ENCODE measurements at places on chromosomes 3 and 15.

DNA sequence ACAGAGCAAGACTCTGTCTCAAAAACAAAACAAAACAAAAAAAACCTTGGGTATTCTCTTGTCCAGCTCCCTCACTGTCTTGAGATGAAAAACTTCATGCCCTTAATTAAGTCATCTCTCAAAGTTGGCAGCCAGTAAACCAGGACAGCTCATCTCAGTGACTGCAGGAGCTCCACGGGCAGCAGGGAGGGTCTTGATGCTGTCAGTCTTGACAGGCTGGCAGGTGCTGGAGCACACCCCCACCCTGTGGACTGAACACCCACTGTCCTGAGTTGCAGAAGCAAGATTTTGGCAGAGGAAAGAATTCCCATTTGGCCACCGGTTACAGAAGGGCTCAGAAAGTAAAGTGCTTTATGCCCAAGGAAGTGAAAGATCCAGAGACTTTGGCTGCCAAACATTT, 8.0 kb downstream of the DNAJA4 start:
- no peak for DNase-seq

DNA sequence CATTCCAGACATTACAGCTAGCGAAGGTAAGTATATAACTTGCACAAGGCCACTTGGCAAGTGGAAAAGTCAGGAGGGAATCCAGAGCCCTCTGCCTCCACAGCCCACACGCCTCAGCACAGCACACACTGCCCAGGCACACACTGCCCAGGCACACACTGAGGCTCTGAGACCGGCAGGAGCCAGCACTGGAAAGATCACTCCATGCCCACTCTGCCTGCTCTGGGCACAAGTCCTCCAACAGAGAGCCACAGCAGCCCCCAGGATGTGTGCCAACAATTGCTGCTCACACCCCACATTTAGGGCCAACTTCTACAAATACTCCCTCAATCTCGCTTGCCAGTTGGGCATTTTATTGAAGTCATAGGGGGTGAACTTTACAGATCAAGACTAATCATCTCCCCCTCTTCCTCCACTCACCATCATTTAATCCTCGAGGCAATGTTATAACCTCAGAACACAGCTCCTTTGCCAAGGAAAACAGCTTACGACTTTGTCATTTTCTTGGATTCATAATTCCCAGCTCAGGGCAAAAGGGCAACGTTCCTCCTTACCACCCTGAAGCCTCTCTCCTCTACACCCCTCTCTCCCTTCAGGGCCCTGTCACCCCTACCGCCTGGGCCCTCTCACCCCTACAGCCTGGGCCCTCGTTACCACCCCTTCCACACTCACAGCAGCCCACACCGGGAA, 53.0 kb upstream of the TPM1 start:
- DNase-seq = no peak

DNA sequence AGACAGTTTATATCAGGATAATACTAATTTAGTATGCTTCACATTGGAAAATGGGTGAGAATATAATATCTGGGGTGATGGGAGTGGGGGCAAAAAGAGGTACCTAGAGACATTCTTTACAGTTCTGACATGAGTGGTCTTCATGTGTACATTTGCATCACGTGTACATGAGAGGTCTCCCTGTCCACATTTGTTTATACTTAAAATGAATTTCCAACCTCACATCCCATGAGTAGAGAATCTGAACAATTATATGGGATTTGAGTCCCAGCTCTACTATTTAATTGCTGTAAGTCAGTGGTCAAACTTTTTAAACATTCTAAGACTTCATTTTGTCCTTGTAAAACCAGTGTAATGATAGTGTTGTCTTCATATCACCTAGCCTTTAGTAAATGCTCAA, 408.4 kb downstream of the NAALADL2 start:
- no peak for DNase-seq

- no peak for DNase-seq
Observed at GRCh38 chr3:100737334-100737733, 28.0 kb downstream of the TFG start.
